ENCODE measurements at places on chromosomes 7 and 10.

DNA sequence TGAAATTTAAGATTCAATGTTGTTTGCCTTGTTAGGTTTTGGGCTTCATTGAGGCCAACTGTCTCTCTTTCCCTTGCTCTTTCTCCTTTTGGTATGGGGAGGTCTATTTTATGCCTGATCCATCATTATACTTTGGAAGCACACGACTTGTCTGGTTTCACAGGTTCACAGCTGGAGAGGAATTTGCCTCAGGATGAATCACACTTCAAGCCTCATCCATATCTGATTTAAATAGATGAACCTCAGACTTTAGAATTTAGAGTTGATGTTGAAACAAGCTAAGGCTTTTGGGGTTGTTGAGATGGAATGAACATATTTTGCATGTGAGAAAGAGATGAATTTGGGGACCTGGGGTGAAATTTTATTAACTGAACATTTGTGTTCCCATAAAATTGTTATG is 150.5 kb upstream of the IGFBP3 start:
- no peak for DNase-seq

DNA sequence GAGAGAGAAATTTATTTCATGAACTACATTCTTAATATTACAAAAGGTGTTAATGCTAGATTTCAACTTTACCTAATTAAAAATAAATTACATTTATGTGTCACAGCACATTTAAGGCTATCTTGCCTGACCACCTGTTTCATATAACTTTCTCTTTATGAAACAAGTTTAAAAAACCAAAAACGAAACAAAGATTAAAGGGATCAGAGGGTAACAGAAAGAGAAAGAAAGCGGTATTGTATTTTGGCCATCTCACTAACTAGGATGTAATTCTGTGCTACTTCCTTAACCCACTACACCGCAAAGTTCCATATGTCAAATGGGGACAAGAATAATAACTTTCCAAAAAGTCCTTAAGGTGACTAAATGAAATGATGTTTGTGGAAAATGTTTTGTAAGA is 6.3 kb upstream of the RHOBTB1 start:
- no peak for DNase-seq

DNA sequence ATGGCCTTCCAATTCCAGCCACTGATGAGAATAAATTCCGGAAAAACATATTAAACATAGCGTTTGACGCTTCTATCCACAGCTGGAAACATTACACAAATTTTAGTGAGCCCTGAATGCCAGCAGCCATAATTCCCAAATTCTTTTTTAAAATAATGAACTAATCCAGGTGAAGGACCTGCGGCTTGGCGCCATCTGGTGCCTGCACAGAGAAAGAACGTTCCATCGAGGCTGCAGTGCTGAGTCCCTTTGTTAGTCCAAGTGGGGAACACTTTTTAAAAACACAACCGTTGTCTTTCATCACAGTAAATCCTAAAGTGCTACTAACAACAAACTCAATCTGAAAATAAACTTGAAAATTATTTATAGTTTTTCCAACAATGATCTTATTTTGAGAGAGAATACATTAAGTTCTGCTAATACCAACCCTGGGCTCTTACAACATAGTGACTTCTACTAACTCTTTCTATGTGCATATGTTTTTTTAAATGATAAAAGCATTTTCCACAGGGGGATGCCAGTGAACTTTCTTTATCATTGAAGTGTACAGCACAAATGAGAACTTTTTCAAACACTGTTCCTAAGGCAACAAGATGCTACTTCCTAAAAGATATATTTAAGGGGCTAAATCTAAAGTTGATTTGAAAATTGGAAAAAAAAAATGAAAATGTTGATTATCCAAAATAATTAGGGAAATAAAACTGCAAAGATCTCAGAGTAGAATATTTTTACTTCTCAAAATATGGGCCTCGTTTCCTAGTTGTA is 166.9 kb upstream of the RNF32 start:
- peak; percentile 58 for DNase-seq

GRCh38 chr10:103916876-103917275 is 1.1 kb downstream of the STN1 start:
- DNase-seq: no peak

GRCh38 chr7:5237286-5237685 is 45.5 kb upstream of the SLC29A4 start:
- peak; percentile 75 for DNase-seq

DNA sequence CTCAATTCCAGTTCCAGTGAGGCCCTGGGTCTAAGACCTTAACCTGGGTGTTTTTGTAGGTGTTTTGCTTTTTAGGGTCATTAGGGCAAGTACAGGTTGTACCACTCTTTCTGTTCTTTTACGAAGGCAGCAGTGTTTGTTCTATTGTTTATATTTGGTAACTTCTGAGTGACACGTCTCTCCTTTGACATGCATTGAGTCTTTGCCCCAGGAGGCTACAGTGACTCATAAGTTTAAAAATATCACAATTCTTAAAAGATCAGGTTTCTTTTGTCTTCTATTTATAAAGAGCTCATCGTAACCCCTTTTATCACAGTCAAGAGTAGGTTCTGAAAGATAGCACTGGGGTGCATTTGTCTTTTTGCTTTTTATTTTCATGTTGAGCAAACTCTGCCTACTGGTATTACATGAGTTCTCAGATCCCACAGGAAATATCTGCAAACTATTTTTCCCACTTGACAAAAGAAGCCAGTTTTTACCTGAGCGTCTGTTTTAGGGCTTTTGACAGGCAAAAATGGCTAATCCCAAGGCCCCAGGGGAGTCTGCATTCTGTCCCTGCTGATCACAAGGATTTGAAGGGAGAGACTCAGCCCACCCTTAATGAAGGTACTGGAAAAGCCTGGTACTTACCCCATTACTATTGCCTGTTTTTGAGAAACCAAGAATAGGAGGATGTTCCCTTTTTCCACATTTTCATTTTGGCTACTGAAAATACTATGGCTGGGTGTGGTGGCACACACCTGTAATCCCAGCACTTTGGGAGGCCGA is 7.9 kb downstream of the NUDT13 start:
- DNase-seq: no peak

DNA sequence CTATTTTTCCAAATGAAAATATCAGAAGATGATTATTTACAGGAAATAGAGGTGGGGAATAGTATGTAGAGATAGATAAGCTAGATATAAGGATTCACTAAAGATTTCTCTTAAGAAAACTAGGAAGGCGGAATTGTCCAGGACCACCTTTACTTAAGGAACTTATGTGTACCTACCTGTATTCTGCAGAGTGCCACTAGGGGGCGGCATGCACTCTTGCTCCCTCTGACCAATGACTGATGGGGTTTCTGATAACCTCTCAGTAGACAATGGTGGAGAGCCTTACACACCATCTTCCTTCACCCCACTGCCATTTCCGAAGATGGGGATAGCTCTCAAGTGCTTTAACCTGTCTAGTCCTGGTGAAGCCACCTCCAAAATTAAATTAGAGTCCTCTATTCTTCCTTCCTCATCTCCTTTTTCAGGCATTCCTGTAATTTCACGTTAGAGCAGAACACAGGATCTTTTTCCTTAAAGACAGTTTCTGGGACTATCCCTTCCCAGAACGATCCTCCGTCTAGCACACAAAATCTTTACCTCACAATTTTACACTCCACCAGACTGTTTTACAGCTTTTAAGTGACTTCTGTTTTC is 453.1 kb downstream of the SORCS1 start:
- DNase-seq: peak; percentile 57

DNA sequence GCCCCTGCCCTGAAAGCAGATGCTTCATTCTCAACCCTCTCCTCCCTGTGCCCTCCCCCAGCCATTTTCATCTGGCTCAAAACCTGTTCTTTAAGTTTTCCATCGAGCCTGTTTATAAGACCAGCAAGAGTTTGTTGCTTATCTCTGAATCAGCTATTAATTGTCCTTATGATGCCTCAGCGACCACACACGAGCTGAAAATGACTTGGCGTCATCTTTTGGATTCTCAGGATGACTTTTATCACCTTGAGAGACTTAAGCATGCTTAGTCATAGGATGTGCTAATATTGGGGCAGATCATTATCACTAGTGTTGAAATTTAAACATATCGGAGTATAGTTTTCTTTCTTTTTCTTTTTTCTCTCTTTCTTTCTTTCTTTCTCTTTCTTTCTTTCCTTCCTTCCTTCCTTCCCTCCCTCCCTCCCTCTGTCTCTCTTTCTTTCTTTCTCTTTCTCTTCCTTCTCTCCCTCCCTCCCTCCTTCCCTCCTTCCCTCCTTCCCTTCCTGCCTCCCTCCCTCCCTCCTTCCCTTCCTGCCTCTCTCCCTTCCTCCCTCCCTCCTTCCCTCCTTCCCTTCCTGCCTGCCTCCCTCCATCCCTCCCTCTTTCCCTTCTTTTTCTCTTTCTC is 184.5 kb downstream of the PHTF2 start:
- DNase-seq: no peak

DNA sequence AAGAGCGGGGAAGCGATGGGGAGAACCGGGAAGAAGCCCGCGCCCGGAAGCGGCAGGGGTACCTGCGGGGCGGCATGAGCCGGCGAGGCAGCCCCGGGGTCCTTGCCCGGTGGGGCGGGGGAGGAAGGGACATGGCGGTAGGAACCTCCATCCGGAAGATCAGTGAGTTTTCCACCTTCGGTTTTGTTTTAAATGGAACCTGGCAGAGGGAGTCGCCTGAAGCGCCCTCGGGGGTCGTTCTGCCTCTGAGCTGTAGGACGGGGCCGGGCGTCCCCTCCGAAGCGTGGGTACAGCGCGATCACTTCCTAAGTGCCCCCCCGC is 471 bp downstream of the PFKP start:
- DNase-seq: no peak

DNA sequence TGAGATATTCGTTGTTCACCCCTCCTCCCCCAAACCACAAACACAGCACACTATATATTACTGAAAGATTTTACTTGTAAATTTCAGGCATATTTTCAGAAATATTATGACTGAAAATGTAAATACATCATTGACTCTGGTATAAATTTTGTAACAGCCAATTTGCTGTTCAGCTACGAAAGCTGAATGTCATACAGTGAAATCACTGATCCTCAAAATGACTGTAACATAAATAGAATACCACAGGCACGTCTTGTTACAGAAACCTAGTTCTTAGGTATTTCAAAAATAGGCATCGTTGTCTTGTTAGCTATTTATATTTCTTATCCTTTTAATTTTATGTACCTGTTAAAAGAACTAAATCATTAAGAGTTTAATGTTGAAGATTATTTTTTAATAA is 15.1 kb downstream of the TRUB1 start:
- DNase-seq: no peak

DNA sequence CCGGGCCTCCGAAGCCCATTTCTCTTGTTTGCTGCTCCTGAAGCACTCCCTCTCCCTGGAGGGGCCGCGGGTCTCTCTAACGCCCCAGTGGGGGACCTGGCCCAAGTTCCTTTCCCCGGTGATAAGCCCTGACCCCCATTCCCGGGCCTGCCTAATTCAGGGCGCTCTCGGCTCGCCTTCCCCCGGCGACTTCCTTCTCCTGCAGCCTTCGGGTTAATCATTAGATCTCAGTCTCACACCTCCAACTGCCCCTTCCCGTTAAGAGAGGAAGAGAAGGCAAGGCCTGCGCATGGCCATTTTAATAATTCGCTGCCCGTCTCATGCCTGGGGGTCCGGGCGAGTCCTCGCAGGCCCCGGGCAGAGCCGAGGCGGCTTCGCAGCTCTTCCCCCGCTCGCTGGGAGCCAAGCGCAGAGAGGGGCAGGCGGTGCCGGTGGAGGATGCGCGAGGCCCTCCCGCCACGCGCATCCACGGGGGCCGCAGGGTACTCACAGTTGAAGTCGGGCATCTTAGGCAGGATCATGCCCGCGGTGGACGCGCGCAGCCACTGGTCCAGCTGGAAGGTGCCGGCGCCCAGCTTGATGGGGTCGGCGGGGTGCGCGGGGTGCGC is 1.2 kb downstream of the MNX1 start:
- DNase-seq: no peak

GRCh38 chr10:359093-359492 is 223.8 kb downstream of the ZMYND11 start:
- DNase-seq: no peak

GRCh38 chr10:103123282-103124024 is 69.6 kb downstream of the NT5C2 start:
- DNase-seq: no peak

GRCh38 chr10:60394446-60394845 is 4.8 kb upstream of the ANK3 start:
- DNase-seq: no peak

GRCh38 chr7:109391240-109391639 is 821.6 kb downstream of the DNAJB9 start:
- no peak for DNase-seq

GRCh38 chr7:85162721-85163120 is 24.1 kb downstream of the SEMA3D start:
- DNase-seq: no peak

GRCh38 chr10:95253007-95253406 is 37.8 kb downstream of the PDLIM1 start:
- DNase-seq: no peak

DNA sequence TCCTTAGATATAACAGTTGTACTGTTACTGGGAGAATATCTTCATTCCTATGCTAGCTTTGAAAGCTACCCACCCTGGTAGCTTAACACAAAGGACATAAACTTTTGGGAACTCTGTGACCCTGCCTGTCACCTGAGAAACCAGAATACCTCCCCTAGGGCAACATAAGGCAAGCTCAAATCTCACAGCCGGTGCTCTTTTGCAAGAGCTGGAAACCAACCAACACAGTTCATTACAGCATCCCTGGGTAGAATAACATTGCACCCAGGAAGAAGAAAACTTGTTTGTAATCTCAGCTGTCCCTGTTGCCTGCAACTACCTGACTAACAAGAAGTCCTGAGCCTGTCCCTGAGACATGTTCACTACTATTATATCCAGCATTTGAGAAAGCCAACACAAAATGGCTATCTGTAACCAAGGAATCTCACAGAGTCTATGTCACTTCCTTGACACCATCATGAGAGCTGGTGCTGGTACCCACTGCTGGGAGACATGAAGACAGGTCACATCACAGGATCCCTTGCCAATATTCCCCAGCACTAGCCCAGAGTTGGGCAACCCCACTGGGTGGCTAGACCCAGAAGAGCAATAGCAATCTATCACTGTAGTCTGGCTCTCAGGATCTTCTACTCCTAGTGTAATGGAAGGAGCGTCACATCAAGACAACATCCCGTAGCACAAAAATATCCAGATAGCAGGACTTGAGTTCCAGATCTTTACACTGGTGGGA is 31.3 kb downstream of the AKR1C3 start:
- peak; percentile 79 for DNase-seq

DNA sequence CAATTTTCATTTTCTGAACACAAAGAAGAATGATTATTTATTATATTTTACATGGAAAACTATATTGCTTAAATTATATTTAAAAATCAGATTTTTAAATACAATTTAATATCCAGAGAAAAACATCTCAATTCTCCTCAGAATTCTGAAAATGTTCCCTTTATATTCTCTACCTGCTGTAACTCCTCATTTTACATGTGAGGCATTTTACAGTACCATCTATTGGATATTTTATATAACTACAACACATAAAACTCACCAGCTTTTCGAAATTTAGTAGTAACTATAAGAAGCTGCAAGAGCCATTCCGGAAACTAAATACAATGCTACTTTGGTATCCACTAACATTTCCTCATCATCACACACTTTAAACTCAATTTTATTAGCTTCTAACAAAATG is 264.6 kb downstream of the DGKB start:
- DNase-seq: no peak

All from right lobe of liver (tissue), 6 donors.